H9 (cell line): ENCODE measurements at places on chromosomes 12 and 14.

- DNase-seq: no peak
These were observed 775 bp downstream of the OR10P1 start for GRCh38 chr12:55637467-55637866.

GRCh38 chr14:88364710-88365413 lies 20.6 kb upstream of the SPATA7 start:
- peak; percentile 62 for DNase-seq

DNA sequence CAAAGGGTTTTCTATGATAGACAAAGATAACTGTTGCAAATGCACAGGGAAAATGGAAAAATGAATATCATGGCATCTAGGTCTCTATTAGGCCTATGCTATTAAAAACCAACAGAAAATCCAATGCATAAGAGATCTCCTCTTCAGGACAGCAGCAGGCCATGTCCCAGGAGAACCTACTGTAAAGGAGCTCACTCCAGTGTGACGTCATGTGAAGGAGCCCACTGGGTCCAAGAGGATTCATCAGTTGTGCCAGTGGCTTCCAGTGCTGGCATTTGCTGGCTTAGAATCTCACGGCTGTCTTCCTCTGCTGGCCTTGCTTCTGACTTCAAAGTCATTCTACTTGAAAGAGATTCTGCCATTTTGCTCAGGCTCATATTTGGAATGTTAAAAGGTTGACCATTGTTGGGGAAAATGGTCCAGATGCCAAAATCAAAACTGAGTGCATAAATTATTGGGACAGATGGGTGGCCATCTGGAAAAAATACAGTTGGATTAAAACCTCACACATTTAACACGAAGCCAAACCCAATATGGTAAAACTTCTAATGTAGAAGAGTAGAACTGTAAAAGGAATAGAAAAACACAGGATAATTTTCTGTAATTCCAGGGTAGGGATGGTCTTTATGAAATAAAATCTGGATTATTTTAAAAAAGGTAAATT lies 75.4 kb upstream of the ARID2 start:
- no peak for DNase-seq

GRCh38 chr12:110934093-110934852 lies 13.9 kb upstream of the MYL2 start:
- DNase-seq: peak; percentile 82

- DNase-seq: peak; percentile 44
These were observed at the start of gene MYF5 for GRCh38 chr12:80716696-80717469. Gene MYF5, plus strand, starts transcription at chr12:80716912. Its CDS starts 152 bp downstream, at chr12:80717064.

- no peak for DNase-seq
These were observed 111.9 kb downstream of the NTS start for GRCh38 chr12:85985996-85986395.

- DNase-seq: no peak
These were observed 101.1 kb upstream of the DCD start for GRCh38 chr12:54749191-54749818.
